Activated CD8-positive, alpha-beta T cell treated with anti-CD3 and anti-CD28 coated beads, Interleukin-2, amount 10 ng/mL, durations not matched to agents 7 days and 5 days (primary cell): ENCODE measurements at places on chromosomes 2 and 18.

DNA sequence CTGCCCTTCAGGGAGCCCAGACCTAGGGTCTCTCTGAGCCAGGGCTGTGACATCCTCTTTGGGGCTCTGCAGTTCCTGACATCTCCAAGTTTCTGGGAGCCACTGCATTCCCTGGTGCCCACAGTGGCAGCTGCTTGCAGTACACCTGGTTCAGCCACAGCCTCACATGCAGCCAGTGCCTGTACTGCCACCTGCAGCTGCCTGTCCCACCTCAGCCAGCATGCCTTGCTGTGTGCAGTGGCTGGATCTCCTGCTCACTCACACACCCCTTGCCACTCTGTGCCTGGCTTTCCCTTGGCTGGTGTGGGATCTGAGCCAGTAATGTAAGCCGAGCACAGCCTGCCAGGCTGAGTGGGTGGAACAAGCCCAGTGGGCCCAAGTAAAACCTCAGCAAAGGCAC is 1288.7 kb downstream of the CNTNAP5 start:
- no peak for DNase-seq

GRCh38 chr2:98835831-98836385 is 100.1 kb downstream of the CRACDL start:
- DNase-seq, result peak; percentile 71

DNA sequence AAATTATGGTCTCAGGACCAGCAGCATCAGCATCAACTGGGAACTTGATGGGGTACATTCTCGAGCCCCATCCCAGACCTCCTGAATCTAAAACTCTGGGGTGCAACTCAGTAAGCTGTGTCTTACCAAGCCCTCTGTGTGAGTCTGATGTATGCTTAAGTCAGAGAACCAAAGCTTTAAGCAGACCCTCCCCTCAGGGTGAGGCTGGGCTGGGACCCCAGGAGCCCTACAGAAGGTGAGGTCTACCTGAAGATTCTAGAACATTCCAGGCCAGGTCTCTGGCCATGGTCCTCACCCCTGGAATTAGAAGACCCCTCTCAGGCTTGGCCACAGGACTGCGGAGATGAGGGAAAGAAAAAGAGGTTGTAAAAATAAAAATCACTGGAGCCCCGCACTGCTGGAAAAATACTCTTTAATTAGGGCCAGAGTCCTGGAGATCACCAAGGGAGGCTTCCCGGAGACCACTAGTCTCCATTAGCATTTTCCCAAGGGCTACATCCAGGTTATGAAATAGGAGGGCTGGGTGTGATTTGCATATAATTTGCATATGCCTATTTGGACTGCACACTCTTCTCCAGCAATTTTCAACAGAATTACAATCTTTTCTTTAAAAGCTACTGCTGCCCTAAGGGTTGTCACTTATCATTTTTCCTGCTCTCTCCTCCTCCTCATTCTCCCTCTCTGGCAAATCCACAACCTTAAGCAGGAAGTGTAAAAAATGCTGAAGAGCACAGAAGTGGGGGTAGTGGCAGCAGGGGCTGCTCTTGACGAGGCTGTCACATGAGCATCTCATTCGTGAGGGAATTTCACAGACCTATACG is 100.2 kb downstream of the ZBTB7C start:
- no peak for DNase-seq

GRCh38 chr2:127707890-127708648 is 6.8 kb downstream of the SFT2D3 start:
- DNase-seq, result no peak

DNA sequence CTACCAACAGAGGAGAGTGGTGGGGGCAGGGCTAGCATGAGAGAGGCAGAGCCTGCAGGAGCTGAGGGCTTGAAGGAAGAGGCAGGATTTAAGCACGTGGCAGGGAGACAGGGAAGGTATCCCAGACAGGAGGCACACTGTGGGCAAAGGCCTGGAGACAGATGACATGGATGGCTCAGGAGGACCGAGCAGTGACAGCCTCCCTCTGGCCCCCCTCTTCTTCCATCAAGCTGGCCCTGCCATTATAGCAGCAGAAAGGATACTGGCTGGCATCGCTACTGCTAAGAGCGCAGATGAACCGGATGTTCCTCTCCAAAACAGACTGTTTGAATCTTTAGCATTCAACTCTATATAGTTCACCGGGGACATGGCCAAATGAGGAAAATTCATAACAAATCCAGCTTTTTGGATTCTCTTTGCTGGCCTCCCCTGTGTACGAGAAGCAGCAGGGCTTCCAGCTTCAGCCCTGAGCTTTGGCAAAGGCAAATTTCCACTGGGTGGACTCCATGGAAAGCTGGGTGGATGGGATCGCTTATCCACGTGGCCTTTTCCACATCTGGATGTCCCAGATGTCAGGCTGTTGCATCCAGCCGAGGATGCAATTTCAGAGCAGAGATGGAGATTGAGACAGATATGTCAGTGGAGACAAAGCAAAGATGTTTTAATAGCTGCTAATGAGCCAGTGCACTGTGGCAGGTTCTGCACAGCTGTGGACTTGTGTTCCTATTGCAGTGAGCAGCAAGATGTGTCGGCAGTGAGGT is 36.2 kb downstream of the CAPN13 start:
- DNase-seq, result no peak
